ENCODE measurements at places on chromosomes 13 and 19.

DNA sequence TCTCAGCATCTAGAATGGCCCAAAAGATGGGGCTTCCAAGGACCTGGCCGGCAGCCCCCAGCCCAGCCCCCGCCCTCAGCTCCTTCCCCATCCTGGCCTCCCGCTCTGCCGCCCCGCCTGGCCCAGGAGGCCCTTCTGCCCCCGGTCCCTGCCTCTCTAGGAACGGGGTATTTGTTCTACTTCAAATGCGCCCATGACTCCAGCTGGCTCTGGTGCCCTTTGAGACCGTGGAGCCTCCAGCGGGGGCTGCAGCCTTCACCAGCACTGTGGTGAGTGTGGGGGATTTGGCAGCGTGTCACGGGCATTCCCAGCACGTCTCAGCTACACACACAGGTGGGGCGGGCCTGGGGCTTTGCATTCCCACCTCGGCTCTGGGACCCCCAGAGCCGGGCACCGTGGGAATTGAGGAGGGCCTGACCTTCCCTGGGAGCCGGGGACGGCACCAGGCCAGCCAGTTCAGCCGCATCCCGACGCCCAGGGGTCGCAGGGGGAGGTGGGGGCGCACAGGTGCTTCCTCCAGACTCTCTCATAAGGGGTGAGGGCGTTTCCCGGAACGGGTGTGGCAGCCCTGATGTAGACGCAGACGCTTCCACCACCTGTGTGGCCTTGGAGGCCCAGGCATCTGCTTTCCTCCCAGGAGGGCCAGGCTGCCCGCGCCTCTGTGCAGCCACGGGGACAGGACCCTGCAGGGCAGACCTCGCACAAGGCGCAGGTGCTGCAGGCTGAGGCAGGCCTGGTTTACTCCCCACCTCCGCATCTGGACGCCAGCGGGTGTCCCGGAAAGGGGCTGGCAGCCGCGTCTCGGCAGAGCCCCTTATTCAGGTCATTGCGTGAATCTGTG, 947 bp downstream of the ATP4B start:
- no peak for DNase-seq

DNA sequence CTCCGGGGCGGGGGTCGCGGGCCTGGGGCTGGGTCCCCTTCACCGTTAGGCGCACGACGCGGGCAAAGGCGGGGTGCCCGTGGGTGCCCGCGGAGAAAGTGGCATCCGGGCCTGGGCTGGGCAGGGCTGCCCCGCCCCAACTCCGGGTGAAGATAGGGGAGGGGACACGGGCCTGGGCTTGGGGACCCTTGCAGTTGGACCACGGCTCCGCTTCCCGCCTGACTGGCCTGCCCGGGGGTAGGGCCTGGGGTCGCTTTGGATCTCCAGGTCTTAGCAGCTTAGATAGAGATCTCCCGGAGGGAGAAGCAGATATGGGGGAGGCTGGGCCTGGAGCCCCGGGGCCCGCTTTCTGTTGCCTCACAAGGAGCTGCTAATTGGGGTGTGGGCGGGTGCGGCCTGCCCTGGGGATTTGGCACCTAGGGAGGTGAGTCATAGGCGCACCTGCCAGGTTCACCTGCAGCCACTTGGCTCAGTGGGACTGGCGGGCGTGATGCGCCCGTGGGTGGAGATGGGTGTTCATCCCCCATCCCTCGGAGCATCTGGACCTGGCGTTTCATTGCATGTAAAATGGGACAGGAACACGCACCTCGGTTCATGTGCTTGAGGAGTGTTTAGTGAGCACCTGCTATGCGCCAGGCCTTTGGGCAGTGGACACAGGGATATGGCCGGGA, 585 bp downstream of the MAP1S start:
- peak; percentile 64 for DNase-seq

- no peak for DNase-seq
Measured at GRCh38 chr19:55623561-55623960, 805 bp downstream of the ZNF784 start.

- no peak for DNase-seq
Measured at GRCh38 chr13:25602176-25602575, 230.4 kb downstream of the ATP8A2 start.

DNA sequence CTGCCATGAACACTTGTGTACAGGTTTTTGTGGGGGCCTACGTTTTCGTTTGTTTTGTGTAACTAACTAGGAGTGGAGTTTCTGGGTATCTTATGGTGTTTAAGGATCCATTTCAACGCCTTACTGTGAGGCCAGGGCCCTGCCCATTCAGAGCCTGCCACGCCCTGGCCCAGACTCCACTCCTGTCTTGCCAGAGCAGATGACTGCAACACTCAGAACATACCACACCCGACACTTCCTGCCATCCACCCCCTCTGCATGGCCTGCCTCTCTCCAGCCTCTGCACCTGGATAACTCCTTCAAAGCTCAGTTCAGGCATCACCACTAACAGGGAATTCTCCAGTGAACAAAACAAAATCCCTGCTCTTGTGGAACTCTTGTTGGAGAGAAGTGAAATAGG, 43.2 kb downstream of the RGCC start:
- DNase-seq = no peak

DNA sequence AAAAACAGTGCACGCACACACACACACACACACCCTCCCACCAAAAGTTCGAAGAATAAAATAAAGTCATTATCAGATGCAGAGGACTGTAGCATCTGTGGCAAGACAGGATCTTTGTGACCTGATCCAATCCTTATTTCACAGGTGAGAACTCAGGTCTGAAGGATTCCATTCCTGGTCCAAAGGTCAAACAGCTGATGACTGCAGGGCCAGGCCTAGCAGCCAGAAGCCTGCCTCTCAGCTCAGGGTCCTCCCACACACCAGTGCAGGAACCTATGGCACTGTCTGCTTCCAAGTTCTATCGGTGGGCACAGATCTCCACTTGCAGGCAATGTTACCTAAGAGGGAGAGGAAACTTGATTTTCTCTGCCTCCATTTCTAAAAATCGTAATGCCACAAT, 57.5 kb downstream of the SERP2 start:
- DNase-seq = no peak

DNA sequence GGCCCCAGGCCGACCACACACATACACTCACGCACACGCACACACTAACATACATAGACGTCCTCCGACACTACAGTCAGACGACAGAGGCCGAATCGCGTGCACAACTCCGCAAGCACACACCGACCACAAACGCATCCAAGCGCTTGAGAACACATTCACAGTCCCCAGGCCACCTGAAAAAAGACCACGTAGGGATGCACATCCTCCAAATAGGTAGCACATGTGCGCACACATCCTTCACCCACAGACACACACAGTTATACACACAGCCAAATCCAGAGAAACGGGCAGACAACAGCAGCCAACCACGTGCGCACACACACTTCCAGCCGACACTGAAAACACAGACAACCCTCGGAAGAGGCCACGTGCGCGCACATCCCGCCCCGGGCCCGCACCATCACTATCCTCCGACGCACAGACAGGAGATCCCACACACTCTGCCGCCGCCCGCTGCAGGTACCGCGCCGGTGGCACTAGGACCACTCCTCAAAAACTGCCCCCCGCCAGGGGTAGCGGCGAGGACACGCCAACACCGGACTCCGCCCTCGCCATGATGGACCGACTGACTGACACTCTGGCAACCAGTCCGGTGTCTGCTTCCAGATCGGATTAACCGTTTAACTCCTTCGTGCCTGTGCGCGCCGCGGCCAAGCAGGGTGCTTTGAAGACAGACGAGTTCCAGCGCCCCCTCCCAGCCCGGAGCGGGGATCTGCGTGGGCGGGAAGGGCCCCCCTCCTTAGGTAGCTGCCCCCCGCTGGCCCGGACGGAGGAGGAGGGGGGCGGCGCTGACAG, 493 bp upstream of the PDE4A start:
- DNase-seq = no peak

- DNase-seq = no peak
Measured at GRCh38 chr13:24718192-24718965, 38.2 kb downstream of the ATP12A start.

DNA sequence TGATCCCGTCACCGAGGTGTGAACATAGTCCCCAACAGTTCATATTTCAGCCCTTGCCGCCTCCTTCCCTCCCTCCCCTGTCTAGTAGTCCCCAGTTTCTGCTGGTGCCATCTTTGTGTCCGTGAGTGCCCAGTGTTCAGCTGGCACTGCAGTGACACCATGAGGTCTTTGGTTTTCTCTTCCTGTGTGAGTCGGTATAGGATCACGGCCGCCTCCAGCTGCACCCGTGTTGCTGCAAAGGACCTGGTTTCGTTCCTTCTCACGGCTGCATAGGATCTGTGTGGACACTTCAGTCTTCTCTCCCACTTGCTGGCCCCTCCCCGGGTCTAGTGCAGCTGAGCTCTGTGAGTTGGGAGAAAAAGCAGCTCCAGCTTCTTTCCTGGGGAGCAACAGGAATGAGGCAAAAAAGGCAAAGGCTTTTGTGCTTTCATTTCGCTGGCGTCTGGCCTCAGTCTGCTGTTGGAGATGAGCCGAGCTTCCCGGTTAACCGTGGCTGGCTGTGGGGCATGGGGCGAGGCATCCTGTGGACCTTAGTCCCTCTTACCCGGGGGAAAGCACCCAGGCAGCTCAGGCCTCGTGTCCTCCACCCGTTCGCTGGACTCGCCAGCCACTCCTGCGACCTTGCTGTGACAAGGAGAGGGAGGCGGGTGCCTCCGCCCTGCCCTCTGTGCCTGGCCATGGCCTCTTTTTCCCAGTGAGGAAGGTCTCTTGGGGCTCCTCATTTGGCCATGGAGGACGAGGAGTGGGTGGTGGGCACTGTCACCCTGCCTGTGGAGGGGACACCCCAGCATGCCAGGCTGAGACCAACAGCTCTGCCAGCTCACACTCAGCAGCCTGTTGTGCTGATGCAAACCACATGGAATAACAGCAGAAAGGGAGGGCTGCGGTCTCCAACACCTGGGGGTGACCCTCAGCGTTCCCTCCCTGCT, 196.5 kb downstream of the TEX29 start:
- no peak for DNase-seq

- no peak for DNase-seq
Measured at GRCh38 chr13:112699322-112699918, 9.6 kb downstream of the ATP11A start.

GRCh38 chr19:28880735-28881401, 332.1 kb downstream of the UQCRFS1 start:
- DNase-seq = no peak

GRCh38 chr19:30457484-30457883, 85.3 kb downstream of the ZNF536 start:
- no peak for DNase-seq

DNA sequence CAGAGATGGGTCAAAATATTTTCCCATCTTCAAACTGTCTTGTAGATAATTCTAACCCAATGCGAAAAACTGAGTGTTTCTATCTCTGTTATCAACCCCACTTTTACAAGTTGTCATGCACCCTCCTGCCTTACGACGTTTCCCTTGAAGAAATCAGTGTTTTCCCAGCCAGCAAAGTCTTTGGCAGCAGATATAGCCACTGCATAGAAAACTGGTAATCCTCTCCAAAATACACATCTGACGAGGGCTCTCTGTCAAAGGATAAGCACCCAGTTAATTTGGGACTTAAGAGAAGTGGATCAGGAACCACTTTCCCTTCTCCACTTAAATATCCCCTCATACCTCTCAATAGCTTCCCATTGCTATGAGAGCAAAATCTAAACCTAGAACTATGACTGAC, 351.9 kb upstream of the MIR17HG start:
- no peak for DNase-seq

GRCh38 chr19:10260141-10260584, 8.1 kb downstream of the MRPL4 start:
- peak; percentile 55 for DNase-seq

DNA sequence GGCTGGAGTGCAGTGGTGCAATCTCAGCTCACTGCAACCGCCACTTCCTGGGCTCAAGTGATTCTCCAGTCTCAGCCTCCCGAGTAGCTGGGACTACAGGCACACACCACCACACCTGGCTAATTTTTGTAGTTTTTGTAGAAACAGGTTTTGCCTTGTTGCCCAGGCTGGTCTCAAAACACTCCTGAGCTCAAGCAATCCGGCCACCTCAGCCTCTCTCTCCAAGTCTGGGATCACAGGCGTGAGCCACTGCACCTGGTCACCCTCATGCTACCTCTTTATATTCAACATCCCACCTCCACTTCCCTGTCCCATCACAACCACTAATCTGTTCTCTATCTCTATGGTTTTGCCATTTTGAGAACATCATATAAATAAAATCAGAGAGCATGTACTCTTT, 155.7 kb downstream of the PTPRS start:
- DNase-seq = no peak

DNA sequence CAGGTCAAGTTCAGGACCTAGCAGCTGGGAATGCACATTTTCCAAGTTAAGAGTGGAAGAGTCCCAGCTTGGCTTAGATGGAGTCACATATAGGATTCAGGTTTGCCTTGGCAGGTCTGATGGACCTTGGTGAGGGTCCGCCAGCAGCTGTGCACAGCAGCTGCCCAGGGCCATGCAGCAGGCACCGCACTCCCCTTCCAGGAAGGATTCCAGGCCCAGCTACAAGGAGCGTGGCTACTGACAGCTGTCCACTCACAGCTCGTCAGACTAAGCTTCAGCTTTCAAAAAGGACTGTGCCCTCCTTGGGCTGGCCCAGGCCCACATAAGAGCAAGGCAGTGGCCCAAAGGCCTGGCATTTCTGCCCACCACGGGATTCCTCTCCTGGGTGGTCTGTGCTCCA, 68.4 kb downstream of the ALOX5AP start:
- no peak for DNase-seq

- DNase-seq = no peak
Measured at GRCh38 chr13:28718196-28718542, 601 bp downstream of the SLC46A3 start.

DNA sequence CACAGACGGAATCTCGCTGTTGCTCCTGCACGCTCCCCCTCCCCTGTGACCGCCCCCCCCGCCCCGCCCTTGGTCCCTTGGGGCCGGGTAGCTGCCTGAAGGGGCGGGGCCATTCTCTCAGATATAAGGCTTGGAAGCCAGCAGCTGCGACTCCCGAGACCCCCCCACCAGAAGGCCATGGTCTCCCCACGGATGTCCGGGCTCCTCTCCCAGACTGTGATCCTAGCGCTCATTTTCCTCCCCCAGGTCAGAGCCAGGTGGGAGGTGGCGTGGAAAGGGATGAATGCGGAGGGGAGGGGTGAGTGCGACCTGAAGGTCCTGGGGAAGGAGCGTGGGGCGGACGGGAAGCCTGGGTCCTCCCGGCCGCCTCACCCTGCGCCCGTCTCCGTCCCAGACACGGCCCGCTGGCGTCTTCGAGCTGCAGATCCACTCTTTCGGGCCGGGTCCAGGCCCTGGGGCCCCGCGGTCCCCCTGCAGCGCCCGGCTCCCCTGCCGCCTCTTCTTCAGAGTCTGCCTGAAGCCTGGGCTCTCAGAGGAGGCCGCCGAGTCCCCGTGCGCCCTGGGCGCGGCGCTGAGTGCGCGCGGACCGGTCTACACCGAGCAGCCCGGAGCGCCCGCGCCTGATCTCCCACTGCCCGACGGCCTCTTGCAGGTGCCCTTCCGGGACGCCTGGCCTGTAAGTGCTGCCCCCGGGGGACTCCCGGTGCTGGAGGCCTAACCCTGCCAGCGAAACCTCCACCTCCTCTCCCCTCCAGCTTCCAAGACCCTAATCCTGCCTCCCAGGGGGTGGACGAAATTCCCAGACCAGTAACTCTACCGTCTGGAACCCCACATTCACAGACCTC, at the start of gene DLL3:
Gene DLL3 (plus strand): TSS at position 150 of the 845 bp plus-strand sequence. CDS start 28 bp downstream, at position 178.
- DNase-seq = no peak

Measured in stimulated activated CD4-positive, alpha-beta T cell treated with anti-CD3 and anti-CD28 coated beads, Interleukin-2, amount 100 ng/mL, for 4 hours (primary cell).